ENCODE measurements at places on chromosomes 1 and 21.

- no peak for DNase-seq
Observed at GRCh38 chr1:24007079-24007478, 27.0 kb upstream of the SRSF10 start.

- DNase-seq, result no peak
Observed at GRCh38 chr1:197632651-197633050, 142.6 kb downstream of the DENND1B start.

GRCh38 chr1:188668083-188668482 lies 1809.6 kb downstream of the BRINP3 start:
- no peak for DNase-seq

DNA sequence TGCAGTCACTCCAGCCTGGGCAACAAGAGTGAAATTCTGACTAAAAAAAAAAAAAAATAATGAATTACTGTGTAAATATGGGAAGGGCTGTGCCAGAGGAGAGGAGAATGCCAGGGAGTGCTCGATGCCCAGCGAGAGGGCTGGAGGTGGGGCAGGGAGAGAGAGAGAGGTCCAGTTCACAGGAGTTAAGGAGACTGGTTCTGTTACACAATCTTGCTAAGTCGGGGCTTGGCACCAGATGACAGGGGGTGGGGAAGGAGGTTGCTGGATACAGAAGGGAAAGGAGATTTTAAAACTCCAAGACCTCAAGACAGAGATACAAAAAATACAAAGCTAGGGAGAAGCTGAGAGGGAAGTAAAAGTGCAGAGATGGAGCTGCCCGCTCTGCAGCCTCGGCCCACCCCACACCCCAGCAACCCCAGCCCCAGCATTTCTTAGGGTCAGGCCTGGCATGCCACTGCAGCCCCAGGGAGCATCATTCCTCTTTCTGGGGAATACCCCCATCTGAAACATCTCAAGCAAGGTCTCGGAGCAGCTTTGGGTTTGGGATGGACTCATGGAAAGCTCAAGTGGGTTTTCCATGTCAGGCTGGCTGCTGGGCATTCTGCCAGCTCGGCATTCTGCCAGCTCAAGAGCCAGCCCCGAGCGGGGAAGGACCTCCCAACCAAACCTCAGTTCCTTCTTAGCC lies 991 bp downstream of the SELENBP1 start:
- no peak for DNase-seq

GRCh38 chr1:110440877-110441276 lies 10.1 kb upstream of the PROK1 start:
- DNase-seq, result no peak
